ENCODE measurements at places on chromosomes 5 and 9.
A peak's percentile ranks its signal among the peaks of the same experiment; 100 is the strongest.

DNA sequence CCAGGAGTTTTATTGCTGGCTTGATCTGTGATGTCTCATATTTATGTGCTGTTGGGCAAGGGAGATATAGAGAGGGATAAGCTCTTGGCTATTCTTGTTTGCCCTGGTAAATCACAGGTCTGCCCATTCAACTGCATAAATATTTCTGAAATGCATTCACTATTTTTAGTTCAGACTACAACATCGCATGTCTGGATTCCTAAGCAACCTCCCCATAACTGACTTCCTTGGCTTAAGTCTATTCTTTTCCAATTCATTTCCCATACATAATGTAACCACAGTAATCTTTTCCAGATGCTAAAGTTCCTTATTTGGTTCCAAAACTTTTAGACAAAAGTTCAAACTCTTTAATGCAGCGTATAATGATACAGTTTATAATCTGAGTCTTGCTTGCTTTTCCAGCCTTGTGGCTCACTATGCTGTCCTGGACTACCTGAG lies 321.4 kb upstream of the ACTBL2 start:
- no peak for DNase-seq

- DNase-seq: no peak
These were observed 20.3 kb upstream of the NINJ1 start for GRCh38 chr9:93154293-93154903.

DNA sequence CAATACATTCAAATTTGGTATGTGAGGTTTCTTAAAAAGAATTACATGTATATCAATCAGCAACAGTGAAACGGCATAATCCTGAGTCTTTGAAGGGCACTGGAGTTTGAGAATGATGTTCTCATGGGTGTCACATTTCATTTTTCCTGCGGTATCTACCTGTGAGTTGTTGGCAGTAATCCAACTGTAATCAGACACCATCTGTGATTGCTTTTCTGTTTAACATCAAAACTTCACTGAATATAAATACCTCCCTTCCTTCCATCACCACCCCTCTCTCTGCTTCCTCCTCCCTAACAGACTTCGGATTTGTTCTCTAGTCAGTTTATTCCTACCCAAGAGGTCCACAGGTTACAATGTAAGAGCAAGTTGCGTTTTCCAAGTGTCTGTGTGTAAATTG lies 275.2 kb upstream of the PCSK5 start:
- peak; percentile 95 for DNase-seq

GRCh38 chr5:83703059-83703458 lies 17.6 kb downstream of the HAPLN1 start:
- no peak for DNase-seq

GRCh38 chr5:35819026-35819425 lies 37.7 kb upstream of the IL7R start:
- no peak for DNase-seq

- no peak for DNase-seq
These were observed 76.2 kb downstream of the STK10 start for GRCh38 chr5:172111852-172112225.

GRCh38 chr9:136960212-136960937 lies 8.3 kb downstream of the LCN12 start:
- no peak for DNase-seq

GRCh38 chr5:169286572-169287300 lies 14.2 kb downstream of the SLIT3 start:
- DNase-seq: no peak

- no peak for DNase-seq
These were observed 401.9 kb upstream of the GRIA1 start for GRCh38 chr5:153088538-153088937.
